Psoas muscle (tissue), 8 donors: ENCODE measurements at places on chromosomes 12 and 14. TPM values are rescaled to one million over a fixed set of nuclear protein-coding genes. Genes with fewer than 3 reads are reported as not detected.
A peak's percentile ranks its signal among the peaks of the same experiment; 100 is the strongest.

- no peaks in the 10 kb centered on the region for H3K27me3 ChIP-seq
- peaks cover 24% of the 10 kb centered on the region for H3K4me1 ChIP-seq
- peak overlapping the region; percentile 49 for H3K4me3 ChIP-seq
- no peaks in the 10 kb centered on the region for H3K36me3 ChIP-seq
- peak; percentile 63 for DNase-seq
- H3K27ac ChIP-seq: peak overlapping the region; percentile 94
Observed at GRCh38 chr12:54197010-54197409, 8.2 kb upstream of the SMUG1 start.

- peaks cover 4% of the 10 kb centered on the region for H3K4me1 ChIP-seq
- H3K4me3 ChIP-seq: no peak overlapping the region
Observed at GRCh38 chr12:48142818-48143674, 14.3 kb downstream of the ASB8 start.

DNA sequence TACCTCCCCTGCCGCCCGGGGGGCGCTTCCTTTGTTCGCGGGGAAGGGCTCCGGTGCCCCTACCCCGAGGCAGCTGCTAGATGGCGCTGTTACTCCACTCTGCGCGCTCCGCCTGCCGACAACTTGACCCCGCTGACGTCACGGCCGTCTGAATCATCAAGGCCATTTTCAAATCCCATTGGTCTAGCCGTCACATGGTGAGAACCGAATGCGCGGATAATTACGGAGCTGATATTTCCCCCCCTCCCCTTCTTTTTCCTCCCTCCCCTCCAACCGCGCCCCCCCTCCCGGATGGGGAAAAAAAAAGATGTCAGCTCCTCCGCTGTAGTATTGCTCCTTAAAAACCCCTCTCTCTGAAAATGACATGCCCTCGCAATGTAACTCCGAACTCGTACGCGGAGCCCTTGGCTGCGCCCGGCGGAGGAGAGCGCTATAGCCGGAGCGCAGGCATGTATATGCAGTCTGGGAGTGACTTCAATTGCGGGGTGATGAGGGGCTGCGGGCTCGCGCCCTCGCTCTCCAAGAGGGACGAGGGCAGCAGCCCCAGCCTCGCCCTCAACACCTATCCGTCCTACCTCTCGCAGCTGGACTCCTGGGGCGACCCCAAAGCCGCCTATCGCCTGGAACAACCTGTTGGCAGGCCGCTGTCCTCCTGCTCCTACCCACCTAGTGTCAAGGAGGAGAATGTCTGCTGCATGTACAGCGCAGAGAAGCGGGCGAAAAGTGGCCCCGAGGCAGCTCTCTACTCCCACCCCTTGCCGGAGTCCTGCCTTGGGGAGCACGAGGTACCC is at the start of gene HOXC10:
TSS of gene HOXC10 (plus strand) at position 246 of the 791 bp plus-strand sequence. CDS start at position 360, 114 bp downstream.
- H3K4me3 ChIP-seq: peak within 1 kb of the TSS; percentile 79
- H3K27me3 ChIP-seq: no peaks in the 10 kb centered on the region
- H3K27ac ChIP-seq: peak within 1 kb of the TSS; percentile 95
- peaks cover 19% of the 10 kb centered on the region for H3K4me1 ChIP-seq
- H3K36me3 ChIP-seq: no peaks in the 10 kb centered on the region
- DNase-seq: peak; percentile 98

- H3K4me1 ChIP-seq: no peaks in the 10 kb centered on the region
- no peaks in the 10 kb centered on the region for H3K36me3 ChIP-seq
- no peaks in the 10 kb centered on the region for H3K27me3 ChIP-seq
- no peak overlapping the region for H3K27ac ChIP-seq
Observed at GRCh38 chr12:32176606-32177005, 70.0 kb downstream of the BICD1 start.

- H3K27me3 ChIP-seq: no peaks in the 10 kb centered on the region
- H3K27ac ChIP-seq: no peak overlapping the region
- H3K36me3 ChIP-seq: no peaks in the 10 kb centered on the region
- H3K4me3 ChIP-seq: no peak overlapping the region
- no peak for DNase-seq
Observed at GRCh38 chr14:94021416-94022157, 4.6 kb upstream of the OTUB2 start.

DNA sequence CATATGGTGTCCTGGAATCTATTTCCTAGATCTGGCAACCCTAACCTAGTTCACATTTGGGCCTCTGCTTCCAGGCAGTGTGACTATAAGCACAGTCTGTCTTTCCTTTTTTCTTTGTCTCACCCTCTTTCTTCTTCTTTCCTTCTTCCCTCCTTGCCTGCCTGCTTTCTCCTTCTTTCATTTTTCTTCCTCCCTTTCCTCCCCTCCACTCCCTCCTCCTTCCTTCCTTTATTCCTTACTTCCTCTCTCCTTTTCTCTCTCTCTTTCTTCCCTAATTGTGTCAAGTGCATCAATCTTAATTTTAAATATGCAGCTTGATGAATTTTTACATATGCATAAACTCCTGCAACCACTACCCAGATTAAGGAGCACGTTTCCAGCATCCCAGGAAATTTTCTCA is 4.6 kb upstream of the DAO start:
- no peaks in the 10 kb centered on the region for H3K27me3 ChIP-seq
- no peaks in the 10 kb centered on the region for H3K4me1 ChIP-seq
- no peak overlapping the region for H3K4me3 ChIP-seq
- no peak for DNase-seq
- H3K36me3 ChIP-seq: no peaks in the 10 kb centered on the region
- H3K27ac ChIP-seq: no peak overlapping the region

DNA sequence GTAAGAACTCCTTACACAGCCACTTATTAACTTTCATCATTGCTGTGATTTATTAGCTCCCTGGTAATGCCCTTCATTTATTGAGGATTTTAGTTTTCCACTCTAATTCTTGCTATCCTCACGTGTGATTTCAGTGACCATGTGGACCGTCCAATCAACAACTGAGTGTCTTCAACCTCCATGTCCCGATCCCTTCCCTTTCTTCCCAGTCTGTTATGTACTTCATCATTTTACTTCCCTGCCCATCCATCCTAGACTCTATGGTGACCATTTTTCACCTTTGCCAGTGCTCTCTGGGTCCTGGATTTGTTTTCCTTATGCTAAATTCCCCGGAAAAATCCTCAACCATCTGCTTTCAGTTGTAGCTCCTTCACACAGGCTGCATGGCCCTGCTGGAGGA is 111.0 kb downstream of the MSRB3 start:
- no peaks in the 10 kb centered on the region for H3K36me3 ChIP-seq
- H3K27me3 ChIP-seq: no peaks in the 10 kb centered on the region
- H3K4me1 ChIP-seq: no peaks in the 10 kb centered on the region
- H3K4me3 ChIP-seq: no peak overlapping the region
- DNase-seq: no peak

GRCh38 chr14:89681086-89682018 is 264.3 kb upstream of the FOXN3 start:
- no peak overlapping the region for H3K4me3 ChIP-seq
- H3K27me3 ChIP-seq: no peaks in the 10 kb centered on the region
- no peak overlapping the region for H3K27ac ChIP-seq
- H3K36me3 ChIP-seq: no peaks in the 10 kb centered on the region
- H3K4me1 ChIP-seq: no peaks in the 10 kb centered on the region
- no peak for DNase-seq

GRCh38 chr12:120473807-120474615 is 4.5 kb upstream of the SRSF9 start:
- peaks cover 7% of the 10 kb centered on the region for H3K4me1 ChIP-seq
- no peak for DNase-seq
- no peaks in the 10 kb centered on the region for H3K36me3 ChIP-seq
- H3K27ac ChIP-seq: no peak overlapping the region
- H3K4me3 ChIP-seq: no peak overlapping the region

Gene PSMC6
- 127 TPM for total RNA-seq

Gene PRKAG1
- total RNA-seq: 66.0 TPM

DNA sequence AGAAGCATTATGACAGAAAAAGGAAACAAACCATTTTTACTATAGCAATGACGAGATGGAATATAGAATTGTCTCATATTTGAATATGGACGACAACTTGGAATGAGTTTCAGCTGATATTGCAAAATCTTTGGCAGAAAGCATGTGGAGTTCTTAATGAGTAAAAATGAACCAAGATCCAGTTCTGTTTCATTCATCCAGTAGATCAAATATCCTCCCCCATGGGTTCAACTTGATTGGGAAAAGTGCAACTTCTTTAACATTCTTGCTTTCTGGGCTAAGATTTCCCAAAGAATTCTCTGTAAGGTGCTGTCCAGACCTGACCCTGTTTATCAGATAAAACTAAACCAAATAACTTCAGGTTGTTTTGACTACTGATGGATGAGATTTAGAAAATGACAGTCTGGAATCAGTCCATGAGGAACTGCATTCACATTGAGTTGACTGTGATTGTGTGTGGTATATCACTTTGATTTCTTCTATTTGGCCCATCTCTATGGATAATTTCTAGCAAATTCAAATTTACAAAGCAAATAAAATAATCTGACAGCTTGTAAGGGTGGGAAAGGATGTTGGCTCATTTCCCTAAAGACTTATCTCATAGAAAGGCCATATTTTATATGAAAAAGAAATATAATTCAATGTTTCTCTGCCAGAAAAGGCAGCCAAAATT is 267.4 kb downstream of the ADAMTS20 start:
- no peak overlapping the region for H3K27ac ChIP-seq
- H3K36me3 ChIP-seq: no peaks in the 10 kb centered on the region
- DNase-seq: no peak
- no peak overlapping the region for H3K4me3 ChIP-seq
- H3K27me3 ChIP-seq: peaks cover 4% of the 10 kb centered on the region

DNA sequence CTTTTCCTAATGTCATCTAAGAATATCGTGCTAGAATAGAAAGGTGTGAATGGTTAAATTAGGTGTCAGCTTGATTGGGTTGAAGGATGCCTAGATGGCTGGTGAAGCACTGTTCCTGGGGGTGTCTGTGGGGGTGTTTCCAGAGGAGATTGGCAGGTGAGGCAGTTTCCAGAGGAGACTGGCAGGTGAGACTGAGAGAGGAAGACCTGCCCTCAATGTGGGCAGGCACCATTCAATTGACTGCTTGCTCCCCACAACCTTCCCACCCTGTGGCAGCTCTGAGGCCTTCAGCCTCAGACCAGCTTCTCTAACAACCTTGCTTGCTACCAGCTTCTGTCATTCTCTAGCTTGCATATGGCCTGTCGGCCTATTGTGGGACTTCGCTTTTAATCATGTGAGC is 9.2 kb downstream of the RNASE9 start:
- no peaks in the 10 kb centered on the region for H3K27me3 ChIP-seq
- H3K27ac ChIP-seq: no peak overlapping the region
- no peak for DNase-seq
- no peak overlapping the region for H3K4me3 ChIP-seq

DNA sequence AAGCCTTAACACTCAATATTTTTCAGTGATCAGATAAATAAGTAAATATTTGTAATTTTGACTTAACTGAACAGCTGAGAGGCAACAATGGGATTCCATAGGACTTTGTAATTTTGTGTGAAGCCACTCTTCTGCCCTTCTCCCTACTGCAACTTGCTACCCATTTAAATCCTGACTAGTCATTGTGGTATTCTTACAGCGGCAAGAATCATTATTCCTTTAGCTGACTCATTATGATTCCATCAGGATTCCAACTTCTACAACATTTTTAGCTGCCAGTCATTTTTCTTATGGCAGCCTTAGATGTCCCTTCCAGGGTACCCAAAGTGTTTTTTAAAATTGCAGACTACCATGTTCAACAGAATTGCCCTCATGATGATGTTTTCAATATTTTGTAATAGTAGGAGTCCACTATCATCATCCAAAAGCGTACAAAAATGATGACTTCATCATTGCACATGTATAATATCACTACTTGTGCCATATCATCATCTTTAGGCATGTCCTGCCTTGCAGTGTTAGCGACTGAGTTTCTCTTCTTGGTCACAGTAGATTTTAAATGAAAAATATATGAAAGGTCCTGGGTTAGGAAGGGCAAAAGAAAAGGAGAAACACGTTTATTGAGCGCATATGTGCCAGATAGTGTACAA is 5.1 kb upstream of the MAGOHB start:
- DNase-seq: no peak
- no peaks in the 10 kb centered on the region for H3K4me1 ChIP-seq
- H3K36me3 ChIP-seq: no peaks in the 10 kb centered on the region
- H3K27ac ChIP-seq: no peak overlapping the region
- H3K4me3 ChIP-seq: no peak overlapping the region

DNA sequence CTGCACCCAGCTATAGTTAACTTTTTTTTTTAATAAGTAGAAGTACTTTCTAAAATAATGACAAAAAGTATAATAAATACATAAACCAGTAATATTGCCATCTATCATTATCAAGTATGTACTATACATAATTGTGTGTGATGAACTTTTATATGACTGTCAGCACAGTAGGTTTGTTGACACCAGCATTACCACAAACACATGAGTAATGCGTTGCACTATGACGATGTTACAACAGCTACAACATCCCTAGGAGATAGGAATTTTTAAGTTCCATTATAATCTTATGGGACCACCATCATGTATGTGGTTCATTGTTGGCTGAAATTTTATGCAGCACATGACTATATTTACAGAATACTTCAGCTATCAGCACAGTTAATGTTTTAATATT is 62.9 kb upstream of the VSX2 start:
- no peaks in the 10 kb centered on the region for H3K4me1 ChIP-seq
- no peaks in the 10 kb centered on the region for H3K27me3 ChIP-seq
- no peak for DNase-seq

Gene RNASE3
- total RNA-seq: not detected

DNA sequence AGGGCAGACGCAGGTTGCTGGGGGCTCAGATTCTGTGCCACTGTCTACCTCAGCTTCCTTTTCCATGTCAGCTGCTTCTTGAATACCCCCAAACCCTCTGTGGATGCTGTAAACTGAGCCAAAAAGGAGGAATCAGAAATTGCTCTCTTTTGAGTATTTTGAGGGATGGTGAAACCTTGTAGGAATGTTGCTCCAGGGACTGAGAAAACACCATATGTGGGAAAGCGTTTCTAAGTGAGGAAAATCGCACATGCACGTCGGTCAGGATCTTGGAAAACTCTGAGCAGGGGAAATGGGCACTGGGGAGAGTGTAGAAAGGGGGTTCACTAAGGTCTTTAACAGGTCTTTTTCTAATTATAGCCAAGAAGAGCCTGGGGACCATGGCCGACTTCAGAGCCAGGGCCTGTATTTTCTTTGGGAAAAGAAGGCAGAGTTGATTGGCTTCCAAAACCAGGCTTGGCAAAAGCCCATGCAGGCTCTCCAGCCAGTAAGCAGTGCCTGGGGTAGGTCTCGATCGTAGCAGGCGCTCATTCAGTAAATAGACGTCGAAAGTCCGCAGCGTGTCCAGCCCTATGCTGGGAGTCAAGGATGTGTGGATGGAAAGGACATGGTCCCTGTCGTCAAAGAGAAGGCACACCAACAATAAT is 58.0 kb downstream of the NTF3 start:
- H3K27me3 ChIP-seq: no peaks in the 10 kb centered on the region
- DNase-seq: no peak
- H3K4me3 ChIP-seq: no peak overlapping the region
- no peak overlapping the region for H3K27ac ChIP-seq

DNA sequence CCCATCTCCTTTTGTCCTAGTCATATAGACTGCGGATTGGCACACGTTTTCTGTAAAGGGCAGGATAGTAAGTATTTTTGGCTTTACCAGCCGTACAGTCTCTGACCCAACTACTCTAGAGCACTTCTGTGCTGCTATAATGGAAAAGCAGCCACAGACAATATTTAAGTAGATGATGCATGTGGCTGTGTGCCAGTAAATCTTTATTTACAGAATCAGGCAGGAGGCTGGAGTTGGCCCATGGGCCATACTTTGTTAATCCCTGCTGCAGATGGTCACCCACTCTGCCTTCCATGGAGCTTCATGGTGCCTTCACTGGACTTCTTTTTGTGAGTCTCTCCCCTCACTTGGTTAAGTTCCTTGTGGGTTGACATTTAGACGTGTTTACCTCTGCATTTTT is 584.5 kb upstream of the TBX3 start:
- no peaks in the 10 kb centered on the region for H3K36me3 ChIP-seq
- no peak for DNase-seq
- H3K4me3 ChIP-seq: no peak overlapping the region
- no peak overlapping the region for H3K27ac ChIP-seq
- H3K27me3 ChIP-seq: no peaks in the 10 kb centered on the region
